RKO (cell line): ENCODE measurements at places on chromosomes 4 and X.

DNA sequence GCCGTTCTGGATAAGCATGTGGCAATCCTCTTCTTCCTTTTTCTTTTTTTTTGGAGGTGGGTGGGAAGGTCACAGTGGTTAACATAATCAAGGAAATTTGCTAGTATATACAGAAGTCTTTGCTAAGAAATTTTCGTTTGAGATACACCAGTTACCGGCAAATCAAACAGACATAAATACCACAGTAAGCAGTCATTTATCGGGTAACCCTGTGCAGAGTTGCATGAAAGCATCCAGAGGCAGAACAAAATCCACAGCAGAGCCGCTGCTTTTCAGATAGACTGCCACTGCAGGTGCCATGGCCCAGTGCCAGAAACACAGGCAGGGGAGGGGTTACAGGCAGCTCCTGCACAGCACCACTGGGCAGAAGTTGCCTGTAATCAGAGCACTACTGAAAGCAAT is 179.1 kb upstream of the MAB21L2 start:
- DNase-seq = no peak

DNA sequence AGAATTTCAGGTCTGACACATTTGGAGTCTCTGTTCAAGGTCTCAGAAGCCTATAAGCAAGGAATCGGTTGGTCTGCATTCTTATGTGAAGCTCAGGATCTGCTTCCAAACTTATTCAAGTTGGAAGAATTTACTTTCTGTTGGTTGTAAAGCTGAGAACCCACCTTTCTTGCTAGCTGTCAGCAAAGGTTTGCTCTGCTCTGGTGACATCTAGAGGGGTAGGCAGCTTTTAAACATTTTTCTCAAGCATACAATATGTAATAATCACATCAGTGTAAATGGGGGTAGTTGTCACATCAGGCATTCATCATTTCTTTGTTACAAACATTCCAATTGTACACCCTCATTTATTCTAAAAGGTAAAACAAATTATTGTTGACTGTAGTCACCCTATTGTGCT is 935.2 kb downstream of the TRAM1L1 start:
- DNase-seq = no peak

GRCh38 chr4:123346330-123346940 is 50.2 kb upstream of the SPRY1 start:
- no peak for DNase-seq

DNA sequence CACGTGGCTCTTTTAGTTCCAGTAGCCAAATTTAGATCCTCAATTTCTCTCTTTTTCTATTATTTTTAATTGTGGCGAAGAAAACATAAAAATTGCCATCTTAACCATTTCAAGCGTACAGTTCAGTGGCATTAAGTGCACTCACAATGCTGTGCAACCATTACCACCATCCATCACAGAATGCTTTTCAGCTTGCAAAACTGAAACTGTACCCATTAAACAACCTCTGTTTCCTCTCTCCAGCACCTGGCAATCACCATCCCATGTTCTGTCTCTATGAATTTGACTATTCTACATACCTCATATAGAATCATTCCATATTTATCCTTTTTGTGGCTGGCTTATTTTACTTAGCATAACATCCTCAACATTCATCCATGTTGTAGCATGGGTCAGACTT is 74.9 kb downstream of the METTL14 start:
- no peak for DNase-seq

DNA sequence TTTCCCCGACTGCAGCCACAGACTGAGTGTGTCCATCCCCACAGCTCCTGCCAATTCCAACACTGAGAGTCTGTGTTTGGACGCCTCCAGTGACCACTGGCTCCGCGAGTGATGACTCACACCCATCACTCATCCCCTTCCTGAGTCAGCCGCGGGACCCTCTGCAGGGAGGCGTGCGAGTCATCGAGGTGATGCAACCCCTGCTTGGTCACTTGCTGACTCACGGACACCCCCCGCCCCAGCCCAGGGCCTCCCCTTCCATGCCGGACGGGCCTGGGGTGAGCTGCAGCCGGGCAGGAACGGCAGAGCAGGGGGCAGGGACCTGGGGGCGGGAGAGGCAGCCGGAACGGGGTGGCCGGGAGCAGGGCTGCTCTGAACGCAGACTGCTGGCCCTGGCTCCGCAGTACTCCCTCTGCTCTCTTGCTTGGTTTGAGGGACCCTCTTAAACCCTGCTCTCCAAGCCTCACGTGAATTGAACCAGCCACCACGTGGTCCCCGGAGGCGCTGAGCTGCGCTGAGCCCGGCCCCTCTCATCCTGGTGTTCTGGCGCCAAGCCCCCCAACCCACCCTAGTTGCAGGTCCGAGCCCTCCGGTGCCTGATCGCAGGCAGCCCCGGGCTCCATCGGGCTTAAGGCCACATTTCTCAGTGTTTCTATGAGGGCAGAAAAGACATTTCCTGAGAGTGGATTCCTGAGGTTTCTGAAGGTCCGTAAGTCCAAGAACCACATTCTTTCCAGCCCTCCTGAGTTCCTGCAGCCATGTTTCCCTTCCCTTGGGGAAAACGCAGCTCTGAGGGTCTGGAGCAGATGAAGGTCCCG is 32.4 kb downstream of the FGFRL1 start:
- DNase-seq = peak; percentile 93

DNA sequence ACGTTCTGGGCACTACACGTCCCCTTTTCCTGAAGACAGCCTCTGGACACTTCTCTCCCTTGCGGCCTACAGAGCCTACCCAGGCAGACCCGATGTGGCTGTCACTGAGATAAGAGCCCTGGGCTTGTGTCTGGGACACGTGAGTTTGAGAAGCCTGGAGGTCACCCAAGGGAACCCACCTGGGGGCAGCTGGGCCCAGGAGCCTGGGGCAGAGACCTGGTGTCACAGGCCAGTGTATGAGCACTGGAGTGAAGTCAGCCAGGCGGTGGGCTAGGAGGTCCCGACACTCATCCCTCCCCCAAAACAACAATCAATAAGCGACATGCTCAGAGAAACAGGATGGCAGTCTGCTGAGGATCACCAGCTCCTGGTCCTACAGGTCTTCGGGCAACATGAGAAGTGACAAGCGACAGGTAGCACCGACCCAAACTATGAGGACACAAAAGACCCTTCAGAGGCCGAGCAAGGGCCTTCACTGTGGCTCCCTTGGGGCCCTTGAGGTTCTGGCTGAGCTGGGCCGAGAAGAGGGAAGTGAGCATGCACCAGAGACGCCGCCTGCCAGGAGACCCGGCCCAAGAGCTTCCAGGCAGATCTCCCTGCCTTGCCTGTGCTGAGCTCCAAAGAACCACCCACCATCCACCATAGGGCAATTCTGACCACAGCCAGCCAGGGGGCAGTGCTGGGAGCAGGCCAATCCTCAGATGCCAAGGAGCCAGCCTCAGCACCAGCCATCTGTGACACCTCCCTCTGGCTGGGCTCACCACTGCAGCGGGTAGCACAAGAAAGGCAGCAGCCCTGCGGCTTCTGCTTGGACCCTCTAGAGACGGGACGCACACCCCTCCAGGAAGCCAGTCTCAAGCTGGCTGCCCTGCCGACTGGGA is 11.0 kb upstream of the DUSP9 start:
- DNase-seq = peak; percentile 25

DNA sequence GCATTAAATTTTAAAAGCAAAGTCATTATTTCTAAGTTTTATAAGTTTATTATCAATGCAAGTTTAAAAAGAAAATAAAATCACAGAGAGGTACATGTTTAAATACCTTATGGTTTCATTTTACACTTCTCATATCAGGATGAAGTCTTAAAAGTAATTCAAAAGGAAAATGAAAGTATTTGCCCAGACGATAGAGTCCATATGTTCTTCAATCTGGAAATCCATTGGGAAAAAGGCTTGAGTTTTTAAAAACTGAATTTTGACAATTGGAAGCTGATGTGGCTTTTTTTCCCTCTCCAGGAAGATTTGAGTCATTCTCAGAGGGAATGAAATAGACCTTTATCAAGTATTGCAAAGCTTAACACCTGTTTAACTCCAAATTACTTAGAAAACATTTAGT is 37.1 kb downstream of the MAB21L2 start:
- DNase-seq = no peak

- DNase-seq = peak; percentile 49
Measured at GRCh38 chrX:57929373-57929772, 19.1 kb upstream of the ZXDA start.

GRCh38 chr4:133588306-133588705 is 439.2 kb downstream of the PCDH10 start:
- DNase-seq = no peak

- no peak for DNase-seq
Measured at GRCh38 chr4:174549721-174550120, 27.4 kb upstream of the HPGD start.

GRCh38 chr4:102599886-102600285 is 98.7 kb downstream of the NFKB1 start:
- no peak for DNase-seq

- no peak for DNase-seq
Measured at GRCh38 chr4:19194672-19195071, 1057.0 kb upstream of the SLIT2 start.

DNA sequence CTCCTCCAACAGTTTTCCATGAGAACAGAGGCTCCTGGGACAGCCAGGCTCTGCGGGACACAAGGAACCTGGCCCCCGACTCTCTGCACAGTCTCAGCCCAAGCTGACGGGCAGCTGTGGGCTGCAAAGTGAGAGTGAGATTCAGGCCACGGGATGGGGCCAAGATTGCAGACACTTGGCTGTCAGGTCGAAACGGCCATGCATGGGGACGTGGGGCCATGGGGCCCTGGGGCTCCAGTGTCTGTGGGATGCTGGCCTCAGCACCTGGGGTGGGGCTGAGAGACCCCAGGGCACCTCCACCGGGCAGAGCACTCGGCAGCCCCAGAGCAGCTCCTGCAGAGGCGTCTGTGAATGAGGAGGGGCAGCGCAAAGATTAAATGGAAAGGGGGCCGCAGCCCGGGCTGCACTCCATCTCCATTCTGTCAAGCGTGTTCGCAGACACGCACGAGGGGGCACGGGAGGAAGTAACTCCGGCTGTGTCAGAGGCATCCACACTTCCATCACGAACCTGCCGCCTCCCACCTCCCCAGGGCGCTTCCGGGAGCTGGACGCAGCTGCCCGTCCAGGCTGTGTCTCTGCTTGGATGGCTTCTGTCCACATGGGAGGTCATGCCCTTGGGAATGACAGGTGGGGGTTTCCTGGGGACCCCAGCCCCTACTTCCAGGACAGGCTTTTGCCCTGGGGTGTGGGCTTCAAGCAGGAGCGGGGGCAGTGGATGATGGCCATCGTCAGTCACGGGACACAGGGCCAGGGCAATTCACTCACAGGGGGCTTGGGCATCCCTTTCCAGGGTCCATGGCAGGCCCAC is 82.8 kb upstream of the NKX1-1 start:
- DNase-seq = no peak

DNA sequence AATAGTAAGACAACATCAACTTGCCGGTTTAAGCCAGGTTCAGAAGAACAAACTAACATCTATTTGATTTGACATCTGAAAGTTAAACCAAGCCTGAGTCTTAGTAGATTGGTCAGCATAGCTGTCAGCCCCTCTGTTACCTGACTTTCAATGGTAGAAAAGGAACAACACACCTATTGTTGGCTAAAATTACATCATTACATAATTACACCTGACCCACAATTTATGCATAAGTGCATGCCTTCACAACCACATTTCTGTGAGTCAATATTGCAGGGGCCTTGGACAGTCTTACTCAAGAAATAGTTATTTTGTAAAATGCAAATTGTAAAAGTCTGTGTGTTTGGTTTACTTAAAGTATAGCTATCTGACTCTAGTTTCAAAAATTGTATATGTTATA is 36.2 kb downstream of the EGFL6 start:
- DNase-seq = no peak

- no peak for DNase-seq
Measured at GRCh38 chrX:21559417-21559816, 98.7 kb downstream of the KLHL34 start.

DNA sequence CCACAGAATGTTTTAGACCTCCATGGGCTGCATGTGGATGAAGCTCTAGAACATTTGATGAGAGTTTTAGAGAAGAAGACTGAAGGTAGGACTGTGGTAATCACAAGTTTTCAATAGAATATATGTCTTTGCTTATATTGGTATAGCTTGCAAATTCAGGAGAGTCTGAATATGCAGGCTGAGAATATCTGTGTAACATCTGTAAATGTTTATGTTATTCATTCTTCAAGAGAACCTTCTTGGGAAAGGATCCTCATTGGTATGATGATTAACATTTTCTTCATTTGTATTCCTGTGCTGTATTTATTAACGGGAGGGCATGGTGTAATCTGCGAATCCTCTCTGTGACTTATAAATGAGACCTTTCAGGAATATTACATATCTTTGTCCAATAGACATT is 52.1 kb upstream of the RHOH start:
- DNase-seq = no peak

GRCh38 chrX:19673375-19674040 is 158.2 kb upstream of the MAP3K15 start:
- peak; percentile 26 for DNase-seq

DNA sequence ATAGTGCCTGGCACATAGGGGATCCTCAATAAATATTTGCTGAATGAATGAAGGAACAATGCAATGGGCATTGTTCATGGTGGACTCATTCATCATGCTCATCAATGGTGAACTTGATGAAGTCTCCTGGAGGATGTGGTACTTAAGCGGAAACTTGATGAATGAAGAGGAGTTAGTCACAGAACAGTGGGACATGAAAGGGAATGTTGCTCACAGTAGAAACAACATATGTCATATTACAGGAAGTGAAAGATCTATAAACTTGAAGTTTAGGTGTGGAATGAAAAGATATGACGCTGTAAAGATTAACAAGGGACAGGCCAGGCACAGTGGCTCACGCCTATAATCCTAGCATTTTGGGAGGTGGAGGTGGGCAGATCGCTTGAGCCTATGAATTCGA is 224.1 kb downstream of the PPP3CA start:
- no peak for DNase-seq

DNA sequence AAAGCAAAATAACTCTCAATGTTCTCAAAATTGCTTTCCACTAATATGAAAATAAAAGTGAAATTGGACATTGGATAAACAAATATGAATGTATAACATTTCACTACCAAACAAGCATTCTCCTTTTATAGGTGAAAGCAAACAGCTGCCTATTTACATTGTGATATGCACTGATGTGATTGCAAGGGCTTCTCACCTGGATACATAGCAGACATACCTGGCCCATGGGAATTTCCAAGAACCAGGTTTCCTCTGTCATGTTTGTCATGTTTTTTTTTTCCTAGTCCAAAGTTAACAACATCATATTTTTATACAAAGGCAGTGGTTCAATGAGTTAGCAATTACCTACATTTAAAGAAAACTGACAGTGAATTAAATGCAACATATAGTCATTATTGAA is 228.5 kb downstream of the ANKRD50 start:
- DNase-seq = no peak

- DNase-seq = no peak
Measured at GRCh38 chrX:111470681-111471403, 40.6 kb upstream of the SERTM2 start.

- DNase-seq = peak; percentile 84
Measured at GRCh38 chr4:53905941-53906377, 158.4 kb downstream of the CHIC2 start.
